ENCODE measurements at places on chromosomes 11 and 22. TPM values are rescaled to one million over a fixed set of nuclear protein-coding genes. Genes with fewer than 3 reads are reported as not detected.

The NFRKB gene
- polyA plus RNA-seq = 11.7 TPM

DNA sequence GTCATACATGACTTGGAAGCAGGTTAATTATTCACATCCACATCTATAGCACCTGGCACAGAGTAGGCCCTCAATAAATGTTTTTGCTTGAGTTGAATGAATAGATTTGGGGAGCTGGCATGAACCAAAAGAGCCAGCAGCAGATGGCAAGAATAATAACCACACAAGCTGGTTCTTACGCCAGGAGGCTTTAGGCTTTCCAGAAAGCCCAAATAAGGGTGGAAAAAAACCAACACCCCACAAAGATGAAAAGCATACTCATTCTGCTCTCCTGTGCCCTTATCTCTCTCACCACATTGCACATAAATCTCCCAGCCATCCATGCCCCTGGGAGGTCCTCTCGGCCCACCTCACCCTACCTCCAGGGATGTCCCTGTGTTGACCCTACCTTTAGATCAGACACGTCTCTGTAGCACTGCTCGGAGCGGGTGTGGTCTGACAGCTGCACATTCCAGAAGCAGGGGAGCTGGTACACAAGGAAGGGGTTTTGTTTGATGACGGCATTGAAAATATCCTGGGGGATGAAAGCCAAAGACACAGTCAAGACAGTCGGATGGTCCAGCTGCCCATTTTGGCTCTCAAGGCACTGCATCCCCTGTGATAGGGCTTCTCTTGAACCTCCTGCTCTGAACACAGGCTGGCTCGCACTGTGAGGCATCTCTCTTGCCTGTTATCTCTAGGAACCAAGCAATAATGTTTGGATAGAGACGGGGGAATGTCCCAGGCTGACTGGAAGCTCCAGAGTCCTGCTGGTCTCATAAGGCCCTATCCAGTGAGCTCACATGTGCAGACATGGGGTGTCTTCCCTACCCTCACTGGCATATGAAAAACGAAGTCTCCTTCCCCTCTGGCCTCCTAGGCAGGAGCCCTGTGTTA, 323.6 kb upstream of the SYN3 start:
- no peak for DNase-seq

DNA sequence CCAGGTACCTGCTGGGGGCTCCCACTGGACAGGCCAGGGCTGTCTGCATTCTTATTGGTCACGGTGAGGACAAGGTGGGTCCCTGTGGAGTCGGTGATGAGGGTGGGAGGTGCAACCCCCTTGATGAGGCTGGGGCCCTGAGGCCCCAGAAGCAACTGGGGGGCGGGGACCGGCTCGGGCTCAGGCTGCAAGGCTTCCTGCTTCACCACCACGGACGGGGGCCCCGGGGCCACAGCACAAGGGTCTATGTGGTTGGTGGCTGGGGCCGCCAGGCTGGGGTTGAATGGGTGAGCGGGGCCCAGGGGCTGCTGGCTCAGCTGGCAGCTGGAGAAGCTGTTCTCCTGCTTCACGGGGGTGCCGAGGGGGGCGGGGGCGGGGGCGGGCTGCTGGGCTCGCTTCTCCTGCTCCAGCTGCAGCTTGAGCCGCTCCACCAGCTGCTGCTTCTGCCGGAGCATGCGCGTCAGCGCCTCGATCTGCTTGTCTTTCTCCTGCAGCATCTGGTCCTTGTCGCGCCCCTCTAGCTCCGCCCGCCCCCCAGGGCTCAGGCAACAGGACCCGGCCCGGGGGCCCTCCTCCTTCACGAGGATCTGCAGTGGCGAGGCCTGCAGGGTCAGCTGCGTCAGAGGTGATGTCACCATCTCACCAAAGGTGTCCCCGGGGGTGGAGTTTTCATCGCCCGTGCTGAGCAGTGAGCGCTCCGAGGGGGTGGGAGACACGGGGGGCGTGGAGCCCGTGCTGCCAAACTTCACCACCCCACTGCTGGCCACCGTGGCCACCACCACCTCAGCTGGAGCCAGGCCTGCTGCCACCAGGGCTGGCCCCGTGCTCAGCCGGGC, 48.2 kb downstream of the SGSM3 start:
- DNase-seq = no peak

DNA sequence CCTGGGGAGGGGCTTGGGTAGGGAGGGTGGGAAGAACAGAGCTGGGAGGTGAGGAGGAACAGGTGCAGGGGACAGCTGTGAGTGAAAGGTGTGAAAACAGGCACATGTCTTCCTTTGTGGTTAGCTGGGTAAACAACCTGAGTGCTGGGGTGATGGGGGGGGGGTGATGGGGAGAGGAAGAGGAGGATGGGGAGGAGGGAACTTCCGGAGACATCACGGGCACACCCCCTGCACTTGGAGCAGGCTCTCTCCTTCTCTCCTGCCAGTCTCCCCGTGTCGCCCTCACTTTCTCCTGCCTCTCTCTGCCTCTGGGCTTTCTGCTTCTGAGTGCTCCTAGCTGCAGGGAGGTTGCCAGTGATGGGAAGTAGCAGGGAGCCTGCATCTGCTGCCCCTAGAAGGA, 8.8 kb downstream of the CXCR5 start:
- no peak for DNase-seq

- DNase-seq = no peak
These were observed 76.8 kb upstream of the CREB3L1 start for GRCh38 chr11:46200537-46201281.

- no peak for DNase-seq
These were observed 58.1 kb downstream of the PPFIA1 start for GRCh38 chr11:70328556-70328955.

DNA sequence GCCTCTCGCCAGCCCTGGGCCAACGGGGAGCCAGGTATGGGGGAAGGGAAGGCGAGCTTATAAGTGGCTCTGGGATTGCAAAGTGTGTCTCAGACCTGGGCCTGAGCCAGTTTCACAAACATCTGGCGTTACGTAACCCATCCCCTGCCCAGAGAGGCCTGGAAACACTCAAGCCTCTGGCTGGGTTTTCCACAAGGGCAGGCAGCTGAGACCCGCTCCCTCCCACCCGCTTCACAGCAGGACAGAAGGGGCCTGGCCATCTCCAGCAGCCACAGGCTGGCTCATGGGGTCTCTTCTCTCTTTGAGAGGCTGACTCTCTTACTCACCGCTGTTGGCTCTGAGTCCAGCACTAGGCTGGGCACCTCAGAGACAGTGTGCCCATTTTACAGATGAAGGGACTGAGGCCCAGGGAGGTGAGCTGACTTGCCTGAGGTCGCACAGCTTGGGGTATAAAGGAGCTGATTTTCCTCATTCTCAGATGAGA, 44.5 kb downstream of the TRIOBP start:
- peak; percentile 94 for DNase-seq

The DDI1 gene
- not detected for polyA plus RNA-seq

DNA sequence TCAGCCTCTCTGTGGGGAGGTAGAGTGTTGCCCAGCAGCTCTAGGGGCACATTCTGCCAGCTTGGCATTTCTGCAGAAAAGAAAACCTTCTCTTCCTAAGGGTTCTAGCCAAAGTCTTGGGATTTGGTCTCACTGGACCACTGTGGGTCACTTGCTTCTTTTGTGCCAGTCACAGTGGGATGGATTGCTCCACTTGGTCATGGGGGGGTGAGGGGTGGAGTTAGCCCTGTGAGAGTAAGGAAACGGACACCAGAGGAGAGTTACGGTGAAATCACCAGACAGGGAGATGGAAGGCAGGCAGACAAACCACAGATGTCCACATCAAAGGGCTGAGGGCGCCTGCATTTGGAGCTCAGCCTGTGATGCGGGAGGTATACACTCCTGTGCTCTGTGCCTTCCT, 10.8 kb downstream of the SGSM1 start:
- no peak for DNase-seq

DNA sequence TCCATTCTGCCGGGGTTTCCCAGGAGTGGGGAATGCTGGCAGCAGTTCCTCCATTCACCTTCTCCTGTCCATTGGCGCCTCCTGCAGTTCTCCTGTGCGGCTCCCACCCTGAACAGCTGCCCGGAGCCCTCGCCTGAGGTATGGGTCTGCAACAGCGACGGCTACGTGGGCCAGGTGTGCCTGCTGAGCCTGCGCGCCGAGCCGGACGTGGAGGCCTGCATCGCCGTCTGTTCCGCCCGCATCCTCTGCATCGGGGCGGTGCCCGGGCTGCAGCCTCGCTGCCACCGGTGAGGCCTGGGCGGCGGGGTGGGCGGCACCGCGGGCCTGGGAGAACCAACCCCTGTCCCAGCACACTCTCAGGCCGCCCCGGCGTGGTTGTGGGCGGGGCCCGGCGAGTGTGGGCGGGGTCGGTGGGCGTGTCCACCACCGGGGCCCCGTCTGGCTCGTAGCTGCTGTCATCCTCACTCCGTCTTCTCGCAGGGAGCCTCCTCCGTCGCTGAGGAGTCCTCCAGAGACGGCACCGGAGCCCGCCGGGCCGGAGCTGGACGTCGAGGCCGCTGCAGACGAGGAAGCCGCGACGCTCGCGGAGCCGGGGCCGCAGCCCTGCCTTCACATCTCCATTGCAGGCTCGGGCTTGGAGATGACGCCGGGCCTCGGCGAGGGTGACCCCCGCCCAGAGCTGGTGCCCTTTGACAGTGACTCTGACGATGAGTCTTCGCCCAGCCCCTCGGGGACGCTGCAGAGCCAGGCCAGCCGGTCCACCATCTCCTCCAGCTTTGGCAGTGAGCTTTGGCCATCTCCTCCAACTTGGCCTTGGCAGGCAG, 14.0 kb upstream of the RELT start:
- DNase-seq = no peak

GRCh38 chr11:2424811-2425495, 19.4 kb downstream of the TRPM5 start:
- DNase-seq = no peak

GRCh38 chr11:73237471-73238290, 19.6 kb downstream of the P2RY2 start:
- DNase-seq = no peak

- DNase-seq = no peak
These were observed 53.1 kb downstream of the FBXO7 start for GRCh38 chr22:32527756-32528155.

- no peak for DNase-seq
These were observed 21.8 kb downstream of the NUCB2 start for GRCh38 chr11:17298302-17298701.

The GGTLC2 gene
- not detected for polyA plus RNA-seq
